ENCODE measurements at places on chromosomes 2 and 18.

- no peak for DNase-seq
These were observed 29.8 kb upstream of the TBR1 start for GRCh38 chr2:161386228-161386824.

GRCh38 chr2:135768863-135769262, 27.2 kb downstream of the UBXN4 start:
- DNase-seq, result no peak

DNA sequence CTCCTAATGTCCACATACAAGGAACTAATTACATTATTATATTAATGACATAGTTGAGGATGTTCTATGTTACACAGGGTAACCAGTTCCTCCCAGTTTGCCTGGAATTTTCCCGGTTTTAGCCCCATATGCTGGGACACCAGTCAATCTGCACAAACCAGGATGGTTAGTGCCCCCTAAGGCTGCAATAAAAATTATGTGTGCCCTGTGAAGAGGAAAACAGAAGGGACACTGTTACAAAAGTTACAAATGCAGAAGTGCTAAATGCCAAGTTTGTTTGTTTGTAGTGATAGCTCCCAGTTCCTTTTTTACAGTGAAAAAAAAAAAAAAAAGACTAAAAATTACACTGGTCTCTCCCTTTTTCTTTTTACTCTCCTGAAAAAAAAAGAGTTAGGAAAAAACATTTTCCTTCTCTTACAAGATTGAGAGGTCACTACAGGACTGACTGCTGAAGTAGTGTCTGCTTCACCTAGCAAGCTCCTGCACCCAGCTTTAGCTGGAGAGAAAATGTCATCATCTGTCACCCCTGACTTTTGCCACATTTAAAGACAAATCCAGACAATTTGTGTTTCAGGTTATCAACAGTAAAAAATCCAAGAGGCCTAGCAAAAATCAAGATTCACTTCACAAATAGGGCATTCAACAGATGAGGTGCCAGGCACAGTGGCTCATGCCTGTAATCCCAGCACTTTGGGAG, 3.2 kb downstream of the ANKRD44 start:
- no peak for DNase-seq

DNA sequence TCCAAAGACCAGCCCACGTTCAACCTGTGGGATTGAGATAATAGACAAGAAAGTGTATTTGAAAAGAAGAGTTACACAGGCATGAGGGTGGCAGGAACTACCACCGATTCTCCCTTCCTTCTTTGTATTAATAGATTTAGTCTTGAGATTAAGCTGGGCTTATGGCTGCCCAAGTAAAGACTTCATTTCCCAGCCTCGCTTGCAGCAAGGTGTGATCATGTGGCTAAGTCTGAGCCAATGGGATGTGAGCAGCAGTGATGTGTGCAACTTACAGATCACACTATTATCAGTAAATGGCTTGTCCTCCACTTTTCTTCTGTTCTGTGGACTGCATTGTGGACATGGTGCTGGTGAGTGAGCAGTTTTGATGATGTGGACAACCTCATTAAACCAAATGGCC, 101.7 kb downstream of the POLR1A start:
- no peak for DNase-seq

- no peak for DNase-seq
These were observed 106.3 kb upstream of the ST3GAL5 start for GRCh38 chr2:85994897-85995647.
